Suppressor macrophage (primary cell): ENCODE measurements at places on chromosomes 11 and 22.

DNA sequence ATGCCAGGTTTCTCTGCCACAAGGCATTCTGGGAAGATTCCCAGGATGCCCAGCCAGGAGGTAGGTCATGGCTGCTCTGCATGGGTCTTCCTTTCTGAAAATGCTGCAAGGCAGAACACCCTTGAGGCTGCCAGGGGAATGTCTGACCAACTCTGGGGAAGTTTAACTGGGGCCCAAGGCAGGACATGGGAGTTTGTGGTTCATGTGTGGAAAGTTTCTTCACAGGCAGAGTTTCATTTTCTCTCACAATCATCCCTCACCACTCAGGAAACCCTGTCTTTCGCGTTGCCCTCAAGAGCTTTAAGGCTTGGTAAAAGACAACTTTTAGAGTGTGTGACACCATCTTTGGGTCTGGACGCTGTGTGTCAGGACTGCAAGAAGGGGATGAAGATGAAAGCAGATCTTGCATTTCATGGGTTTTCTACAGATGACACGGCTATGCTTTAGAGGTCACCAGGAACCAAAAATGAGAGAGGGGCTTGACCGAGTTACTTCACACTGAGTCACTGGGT lies 133.5 kb downstream of the CD44 start:
- peak; percentile 24 for DNase-seq

DNA sequence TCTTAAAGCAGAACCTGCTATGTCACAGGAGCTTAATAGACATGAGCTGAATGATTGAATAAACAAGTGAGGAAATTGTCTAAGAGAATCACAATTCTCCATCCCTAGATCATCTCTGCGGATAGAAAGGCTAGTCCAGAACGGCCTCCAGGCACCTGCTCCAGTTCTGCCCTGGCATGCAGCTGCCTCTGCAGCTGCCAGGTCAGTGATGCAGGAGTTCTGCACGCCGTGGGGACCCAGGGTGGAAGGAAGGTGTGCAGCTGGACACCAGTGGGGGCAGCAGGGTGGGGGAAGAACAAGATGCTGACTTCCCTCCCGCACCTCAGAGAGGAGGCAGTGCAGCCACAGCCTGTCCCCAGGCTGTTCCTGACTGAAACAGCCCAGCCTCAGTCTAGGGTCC lies 192.1 kb upstream of the NCAM1 start:
- DNase-seq: no peak

DNA sequence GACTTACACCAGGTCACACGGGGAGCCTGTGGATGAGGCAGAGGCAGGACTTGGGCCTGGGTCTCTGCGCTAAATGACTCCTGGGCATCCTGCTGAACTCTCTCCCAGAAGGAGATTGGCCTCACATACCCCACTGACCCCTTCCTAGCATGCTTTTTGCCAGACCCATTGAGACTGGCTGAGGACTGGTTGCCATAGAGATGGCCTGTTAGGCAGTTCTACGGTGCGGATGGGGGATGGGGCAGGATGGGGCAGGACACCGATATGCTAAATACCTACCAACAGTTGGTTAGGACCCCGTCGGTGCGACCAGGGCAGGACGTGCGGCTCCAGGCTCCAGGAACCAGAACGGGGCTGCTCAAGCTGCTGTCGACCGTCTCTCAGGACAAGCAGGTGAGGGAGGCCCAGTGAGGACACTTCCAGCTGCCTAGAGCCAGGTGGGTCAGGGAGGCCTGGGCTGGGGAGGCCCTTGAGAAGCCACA lies at the start of gene TSGA10IP:
TSGA10IP (plus strand) TSS at position 51 of the 482 bp plus-strand sequence; CDS start at position 247, 196 bp downstream.
- no peak for DNase-seq

- no peak for DNase-seq
Observed at GRCh38 chr11:59088162-59088561, 2.1 kb downstream of the GLYATL1B start.

DNA sequence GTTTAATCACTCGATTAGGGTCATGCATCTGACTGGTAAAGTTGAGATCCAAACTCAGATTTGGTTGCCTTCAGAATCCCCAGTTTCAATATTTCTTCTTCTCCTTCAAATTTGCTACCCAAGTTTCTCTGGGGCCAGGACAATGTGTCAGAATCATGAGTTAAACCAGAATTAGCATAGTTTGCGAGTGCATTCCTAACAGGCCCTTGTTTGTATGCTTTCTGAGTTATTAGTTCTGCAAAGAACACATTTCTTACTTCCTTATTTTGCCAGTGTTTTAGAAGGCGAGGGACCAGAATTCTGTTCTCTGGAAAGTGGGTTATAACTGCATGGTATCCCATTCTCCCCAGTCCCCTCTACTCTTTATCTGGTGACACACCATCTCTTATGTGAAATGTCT lies 112.0 kb downstream of the ARL14EP start:
- DNase-seq: peak; percentile 45

DNA sequence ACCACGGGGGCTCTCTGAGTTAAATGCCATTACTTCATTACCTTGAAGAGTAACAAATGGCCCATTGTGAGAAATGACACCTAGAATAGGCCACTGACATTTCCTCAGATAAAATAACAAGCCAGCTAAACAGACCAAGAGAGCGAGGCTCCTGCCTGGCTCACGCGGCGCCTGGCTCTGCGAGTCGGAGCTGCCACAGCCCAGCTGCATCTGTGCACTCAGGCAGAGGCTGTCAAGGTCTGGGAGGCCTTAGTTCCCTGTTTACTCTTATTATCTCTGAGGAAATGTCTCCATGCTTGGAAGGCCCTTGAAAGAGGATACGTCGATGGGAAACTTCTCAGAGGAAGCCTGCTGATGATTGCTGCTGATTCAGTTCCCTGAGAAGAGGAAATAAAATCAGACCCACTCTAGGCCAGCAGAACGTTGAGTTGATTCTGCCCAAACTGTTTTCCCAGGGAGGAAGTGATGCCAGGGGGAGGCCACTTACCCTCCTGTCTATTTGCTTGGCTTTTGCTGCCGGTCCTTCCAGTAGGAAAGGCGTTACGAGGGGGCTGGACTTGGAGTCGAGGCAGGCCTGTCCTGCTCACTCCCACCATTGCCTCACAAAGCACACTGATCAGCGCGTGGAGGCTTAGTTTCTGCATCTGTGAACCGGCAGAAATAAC lies 208.8 kb downstream of the TBC1D22A start:
- DNase-seq: peak; percentile 82

GRCh38 chr11:76708972-76709660 lies 38.6 kb upstream of the LRRC32 start:
- DNase-seq: no peak

DNA sequence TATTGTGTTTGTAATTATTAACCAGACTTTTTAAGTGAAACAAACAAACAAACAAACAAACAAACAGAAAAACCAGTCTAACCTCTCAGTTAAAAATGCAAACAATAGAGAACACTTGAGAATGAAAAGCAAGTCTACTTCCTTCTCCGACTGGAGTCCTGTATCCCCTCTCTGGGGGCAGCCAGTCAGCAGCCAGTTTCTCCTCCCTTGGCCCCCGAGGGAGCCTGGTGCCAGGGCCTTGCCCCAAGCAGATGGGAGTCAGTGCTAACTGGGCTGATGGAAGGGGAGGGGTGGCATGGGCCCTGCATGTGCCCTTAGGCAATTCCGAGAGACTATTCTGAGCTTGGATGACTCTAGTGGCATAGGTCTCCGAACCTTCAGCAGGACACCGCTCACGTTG lies 137.2 kb downstream of the GRIK4 start:
- no peak for DNase-seq

DNA sequence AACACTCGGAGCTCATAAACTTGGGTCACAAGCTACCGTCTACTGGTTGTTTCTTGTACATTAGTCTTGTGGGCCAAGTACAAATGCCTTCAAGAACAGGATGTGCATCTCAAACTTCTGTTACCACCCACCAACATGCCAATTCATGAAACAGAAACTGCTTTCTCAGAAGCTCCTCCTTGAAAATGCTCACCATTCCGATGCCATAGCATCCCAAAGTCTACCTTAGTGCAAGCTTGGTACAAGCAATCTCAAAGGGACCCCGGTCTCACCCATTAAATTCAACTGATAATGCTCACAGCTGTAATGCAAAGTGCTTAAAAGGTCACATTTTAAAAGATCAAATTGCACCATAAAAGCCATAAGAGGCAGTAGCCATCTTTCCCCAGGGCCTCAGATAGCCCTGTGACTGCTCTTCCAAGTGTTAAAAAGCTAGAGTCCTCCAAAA lies 31.8 kb upstream of the CCDC34 start:
- no peak for DNase-seq

- DNase-seq: peak; percentile 71
Observed at GRCh38 chr11:4459500-4459899, 10.4 kb downstream of the OR52K2 start.
